ENCODE measurements at places on chromosomes 11 and 22.

GRCh38 chr11:80758787-80759186 lies 1318.0 kb upstream of the TENM4 start:
- DNase-seq, result no peak

- peak; percentile 7 for DNase-seq
Measured at GRCh38 chr22:32801537-32802236, at the start of gene TIMP3. Gene TIMP3, plus strand, starts transcription at chr22:32801705. Its CDS starts 297 bp downstream, at chr22:32802002.

GRCh38 chr11:68149417-68149816 lies 28.2 kb upstream of the CHKA start:
- DNase-seq, result no peak

DNA sequence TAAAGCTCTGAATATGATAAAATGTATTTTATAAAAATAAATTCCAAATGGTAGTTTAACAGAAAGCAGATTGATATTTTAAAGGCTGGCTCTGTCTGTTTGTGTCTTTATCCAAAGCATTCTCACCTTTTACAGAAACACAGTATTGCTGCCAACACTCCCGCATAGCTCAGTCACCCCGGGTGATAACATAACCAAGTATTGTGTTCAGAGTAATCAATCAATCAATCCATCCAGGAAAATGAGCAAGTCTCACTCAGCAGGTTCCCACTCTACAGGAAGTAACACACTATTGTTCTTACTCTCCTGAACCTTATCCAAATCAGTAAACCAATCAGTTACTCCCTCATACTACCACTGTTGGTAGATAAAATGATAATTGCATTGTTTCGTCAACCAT lies 203.4 kb downstream of the LRRC4C start:
- no peak for DNase-seq

DNA sequence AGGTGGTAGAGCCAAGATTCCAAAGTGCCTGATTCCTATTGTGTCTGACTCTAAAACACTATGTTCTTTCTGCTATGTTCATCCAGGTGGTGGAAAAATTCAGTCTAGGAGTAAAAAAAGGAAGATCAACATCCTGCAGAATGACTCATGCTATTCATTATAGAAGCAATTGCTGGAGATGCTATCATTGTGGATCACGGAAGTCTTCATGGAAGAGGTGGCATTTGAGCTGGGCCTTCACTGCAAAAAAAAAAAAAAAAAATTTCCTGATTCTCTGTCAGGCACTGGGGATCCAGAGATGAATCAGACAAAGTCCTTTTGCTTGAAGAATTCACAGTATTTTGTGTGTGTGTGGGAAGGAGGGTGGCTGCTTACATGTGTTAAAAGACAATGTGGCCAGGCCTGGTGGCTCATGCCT lies 1.4 kb upstream of the UVRAG start:
- DNase-seq, result no peak

DNA sequence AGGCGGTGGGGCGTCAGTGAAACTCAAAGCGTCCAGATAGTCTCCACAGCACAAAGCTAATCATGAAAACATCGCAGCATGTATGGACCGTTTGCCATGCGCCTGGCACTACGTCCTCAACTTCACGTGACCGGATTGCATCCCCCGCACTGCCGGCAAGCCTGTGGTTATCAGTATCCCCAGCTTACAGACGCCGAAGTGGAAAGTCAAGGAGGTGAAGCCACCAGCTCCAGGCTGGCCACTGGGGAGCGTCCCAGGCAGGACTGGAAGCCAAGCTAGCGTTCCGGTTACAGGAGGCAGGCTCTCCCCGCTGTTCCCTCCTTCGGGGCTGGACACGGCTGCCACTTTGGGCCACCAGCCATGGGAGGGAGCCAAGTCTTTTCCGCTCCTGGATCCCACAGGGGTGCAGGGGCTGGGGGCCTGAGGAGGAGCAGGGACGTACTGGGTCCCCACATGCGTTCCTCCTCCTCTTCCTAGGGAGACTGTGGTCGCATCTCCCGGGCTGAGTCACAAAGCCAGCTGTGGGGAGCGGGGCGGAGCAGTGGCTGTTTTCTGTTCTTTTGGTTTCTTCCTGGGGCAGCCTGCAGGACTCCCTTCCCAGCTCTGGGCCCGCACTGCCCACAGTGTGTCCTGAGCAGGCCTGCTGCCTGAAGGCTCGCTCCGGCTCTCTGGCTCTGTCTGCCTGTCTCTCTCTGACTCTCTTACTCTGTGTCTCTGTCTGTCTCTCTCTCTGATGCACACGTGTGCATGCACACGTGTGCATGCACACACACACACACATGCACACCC lies 4.3 kb upstream of the OSBPL5 start:
- DNase-seq, result peak; percentile 31

DNA sequence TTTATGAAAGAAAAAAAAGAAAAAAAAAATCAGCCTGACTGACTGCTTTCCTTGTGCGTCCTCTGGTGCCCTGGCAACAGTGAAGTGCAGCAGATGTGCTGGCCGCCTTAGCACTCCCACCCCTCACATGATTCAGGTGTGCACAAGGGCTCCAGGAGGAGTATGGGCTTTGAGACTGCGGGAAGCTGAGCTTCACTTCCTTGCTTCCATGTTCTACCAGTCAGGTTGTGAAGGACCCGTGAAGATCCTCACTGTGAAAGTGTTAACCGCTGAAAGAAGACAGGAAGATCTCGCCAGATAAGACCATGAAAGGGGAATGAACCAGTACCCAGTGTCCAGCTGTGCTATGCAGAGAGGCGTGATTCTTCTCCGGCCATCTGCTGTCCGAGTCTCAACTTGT lies 48.2 kb downstream of the HIRA start:
- no peak for DNase-seq

DNA sequence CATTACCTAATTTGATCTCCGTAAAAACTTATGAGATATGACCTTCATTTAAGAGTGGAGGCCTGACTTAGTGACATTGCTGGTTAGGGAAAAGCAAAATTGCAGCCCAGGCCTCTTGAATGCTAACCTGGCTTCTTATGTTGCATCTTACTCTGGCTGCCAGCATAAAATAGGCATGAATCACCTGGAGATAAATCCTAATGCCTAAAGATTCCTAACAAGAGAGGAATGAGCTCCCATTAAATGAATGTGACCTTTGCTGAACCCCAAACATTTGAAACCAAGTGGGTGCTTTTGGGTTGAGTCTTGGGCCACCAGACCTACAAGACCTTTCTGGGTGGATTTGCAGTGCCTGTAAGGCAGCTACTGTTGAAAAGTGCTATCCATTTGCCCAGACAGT lies 1145.6 kb upstream of the TENM4 start:
- no peak for DNase-seq

GRCh38 chr22:49561976-49562375 lies 265.7 kb downstream of the BRD1 start:
- no peak for DNase-seq

GRCh38 chr11:9573775-9574621 lies 528 bp downstream of the WEE1 start:
- DNase-seq, result peak; percentile 32

DNA sequence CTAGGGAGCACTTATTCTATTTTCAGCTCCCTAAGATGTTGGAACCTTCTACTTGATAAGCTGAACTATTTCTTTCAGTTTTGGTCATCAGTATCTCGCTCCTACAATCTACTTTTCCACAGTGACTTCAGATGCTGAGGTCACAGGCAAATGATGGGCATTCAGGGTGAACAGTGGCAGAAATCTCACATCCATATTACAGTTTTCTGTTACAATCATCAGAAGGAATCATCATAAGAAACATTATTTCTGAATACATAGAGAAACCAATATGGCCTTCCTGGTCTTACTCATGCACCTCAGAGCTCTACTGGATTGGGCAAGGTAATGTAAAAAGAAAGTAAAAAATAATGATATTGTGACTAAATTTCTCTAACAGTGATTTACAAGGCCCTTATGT lies 39.4 kb upstream of the DDI1 start:
- DNase-seq, result no peak

- DNase-seq, result no peak
Measured at GRCh38 chr22:23786261-23786710, 480 bp upstream of the SMARCB1 start.

GRCh38 chr22:37486224-37486845 lies at the start of gene MFNG:
Gene MFNG, minus strand, starts transcription at chr22:37486384. Its CDS starts 207 bp downstream, at chr22:37486177.
- DNase-seq, result peak; percentile 54

DNA sequence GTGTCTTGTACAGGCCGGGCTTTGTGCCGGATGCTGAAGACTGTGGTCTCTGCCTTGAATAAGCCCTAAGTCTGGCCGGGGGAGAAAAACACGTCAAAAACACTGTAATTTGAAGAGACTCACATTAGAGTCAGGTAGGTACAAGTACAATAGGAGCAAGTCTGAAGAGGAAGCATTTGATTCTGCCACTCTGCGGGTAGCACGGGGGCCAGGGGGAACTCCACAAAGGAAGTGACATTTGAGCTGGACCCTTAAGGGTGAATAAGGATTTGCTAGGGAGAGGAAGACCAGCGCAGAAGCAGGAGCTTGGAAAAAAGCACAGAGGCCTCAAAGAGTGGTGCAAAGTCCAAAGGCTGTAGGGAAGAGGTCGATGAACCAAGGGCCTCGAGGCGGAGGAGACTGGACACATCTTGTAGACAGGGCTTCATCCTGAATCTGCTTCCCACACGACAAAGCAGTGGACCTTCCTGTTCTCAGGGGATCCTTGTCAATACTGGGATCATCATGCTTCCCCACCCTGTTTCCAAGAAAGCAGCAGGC lies 38.7 kb downstream of the BUD13 start:
- DNase-seq, result no peak

DNA sequence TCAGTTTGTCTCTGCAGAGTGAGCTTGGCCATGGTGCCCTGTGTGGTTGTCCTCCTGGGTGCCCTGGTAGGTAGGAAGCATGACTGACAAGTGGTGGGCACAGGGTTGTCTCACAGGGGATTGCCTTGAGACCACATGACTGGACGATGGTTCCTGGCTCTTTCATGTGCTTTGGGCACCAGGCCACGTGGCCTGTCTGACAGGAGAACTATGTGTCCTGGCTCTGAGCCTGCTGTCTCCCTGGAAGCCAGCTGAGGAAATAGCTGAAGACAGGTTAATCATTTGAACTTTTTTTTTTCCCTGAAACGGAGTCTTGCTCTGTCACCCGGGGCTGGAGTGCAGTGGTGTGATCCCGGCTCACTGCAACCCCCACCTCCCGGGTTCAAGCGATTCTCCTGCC lies 93.2 kb downstream of the LDLRAD3 start:
- DNase-seq, result no peak

DNA sequence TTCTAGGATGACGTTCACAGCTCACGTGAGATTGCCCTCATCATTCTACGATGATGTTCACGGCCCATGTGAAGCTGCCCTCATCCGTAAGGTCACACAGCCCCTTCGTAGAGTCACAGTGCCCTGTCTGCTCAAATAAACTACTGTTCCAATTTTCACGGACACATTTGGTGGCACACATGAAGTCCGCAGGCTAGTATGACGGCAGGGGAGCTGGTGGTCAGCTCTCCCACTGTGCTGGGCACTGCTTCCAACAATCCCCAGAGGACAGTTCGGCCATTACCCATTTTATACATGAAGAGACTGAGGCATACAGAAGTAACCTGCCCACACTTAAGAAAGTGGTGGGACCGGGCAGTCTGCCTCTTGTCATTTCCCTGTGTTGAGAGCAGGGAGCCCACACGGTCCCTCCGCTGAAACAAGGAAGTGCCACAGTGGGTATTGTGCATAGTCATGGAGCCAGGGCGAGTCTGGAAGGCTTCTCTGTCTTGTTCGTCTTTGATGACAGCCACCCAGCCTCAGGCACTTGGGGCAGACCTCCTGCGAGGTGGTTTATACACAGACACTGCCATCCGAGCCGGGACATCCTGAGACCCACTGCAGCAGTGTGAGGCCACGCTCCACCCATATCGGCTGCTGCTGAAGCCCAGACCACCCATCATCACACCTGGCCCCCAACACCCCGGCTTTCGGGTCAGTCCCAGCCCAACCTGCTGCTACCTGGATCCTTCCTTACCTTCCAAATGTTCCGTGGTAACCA lies 114.3 kb downstream of the PHF21B start:
- DNase-seq, result no peak

DNA sequence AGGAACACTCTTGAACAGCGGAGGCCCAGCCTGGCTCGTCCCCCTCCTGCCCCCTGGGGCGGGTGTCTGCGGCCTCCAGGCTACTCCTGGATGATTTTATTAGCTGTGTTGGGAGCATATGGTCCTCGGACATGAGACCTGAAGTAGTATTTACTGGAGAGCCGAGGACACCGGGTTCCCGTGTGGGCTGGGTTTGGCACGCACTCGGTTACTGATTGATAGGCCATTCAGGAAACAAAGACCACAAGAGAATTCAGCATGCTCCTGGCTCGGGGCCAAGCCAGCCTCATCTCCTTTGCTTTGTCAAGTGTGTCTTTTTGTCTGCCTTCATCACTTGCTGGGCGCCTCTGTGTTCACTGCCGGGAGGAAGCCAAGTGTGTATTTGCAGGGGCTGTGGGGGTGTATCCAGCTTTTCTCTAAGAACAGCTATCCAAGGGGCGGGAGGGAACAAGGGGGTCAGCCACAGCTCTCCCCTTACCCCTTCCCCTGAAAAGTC lies 9.7 kb downstream of the FXYD2 start:
- DNase-seq, result peak; percentile 69

GRCh38 chr11:112776834-112777233 lies 184.4 kb upstream of the NCAM1 start:
- DNase-seq, result no peak

DNA sequence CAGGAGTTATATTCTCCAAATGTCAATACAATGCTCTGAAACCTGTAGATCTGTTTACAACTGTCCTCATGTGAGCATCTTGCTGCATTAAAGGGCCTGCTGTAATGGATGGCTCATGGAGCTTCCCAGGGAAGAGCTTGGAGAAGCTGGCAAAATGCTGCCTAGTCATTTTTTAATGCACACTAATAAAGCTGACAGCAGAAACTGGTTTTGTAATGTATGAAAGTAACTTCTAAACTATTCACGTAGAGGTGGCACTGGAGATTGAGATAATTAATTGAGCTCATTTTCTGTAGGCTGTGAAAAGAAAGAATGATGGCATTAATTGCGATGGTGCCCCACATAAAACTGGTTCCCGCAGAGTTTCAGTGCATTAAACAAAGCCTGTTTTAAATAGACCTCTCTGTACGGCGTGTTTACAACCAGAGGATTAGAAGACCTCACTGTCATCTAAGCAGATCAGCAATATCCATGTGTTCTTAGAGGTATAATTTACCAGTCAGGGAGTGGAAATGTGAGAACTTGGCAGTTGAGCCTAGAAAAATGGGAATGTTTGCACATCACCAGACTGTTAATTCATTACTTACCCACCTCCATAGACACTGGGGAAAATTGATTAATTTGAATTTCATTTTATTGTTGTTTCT lies 16.0 kb downstream of the POLA2 start:
- DNase-seq, result no peak

GRCh38 chr11:41897991-41898390 lies 438.5 kb upstream of the LRRC4C start:
- DNase-seq, result no peak

- DNase-seq, result no peak
Measured at GRCh38 chr22:22109693-22110466, 127.3 kb upstream of the TOP3B start.

GRCh38 chr11:103849366-103849765 lies 187.1 kb upstream of the DDI1 start:
- DNase-seq, result no peak

GRCh38 chr11:6480299-6480914 lies 724 bp downstream of the ARFIP2 start:
- DNase-seq, result no peak

GRCh38 chr11:17887779-17888178 lies 125.1 kb downstream of the SERGEF start:
- no peak for DNase-seq

GRCh38 chr11:133639408-133639807 lies 107.1 kb upstream of the OPCML start:
- DNase-seq, result no peak

GRCh38 chr11:132045107-132045506 lies 674.7 kb downstream of the NTM start:
- no peak for DNase-seq
